Fibroblast of pulmonary artery (primary cell): ENCODE measurements at places on chromosomes 7 and 10.

GRCh38 chr10:70241081-70241480 lies 7.9 kb upstream of the PPA1 start:
- DNase-seq = no peak

GRCh38 chr7:151693140-151693539 lies 173.4 kb upstream of the RHEB start:
- no peak for DNase-seq

DNA sequence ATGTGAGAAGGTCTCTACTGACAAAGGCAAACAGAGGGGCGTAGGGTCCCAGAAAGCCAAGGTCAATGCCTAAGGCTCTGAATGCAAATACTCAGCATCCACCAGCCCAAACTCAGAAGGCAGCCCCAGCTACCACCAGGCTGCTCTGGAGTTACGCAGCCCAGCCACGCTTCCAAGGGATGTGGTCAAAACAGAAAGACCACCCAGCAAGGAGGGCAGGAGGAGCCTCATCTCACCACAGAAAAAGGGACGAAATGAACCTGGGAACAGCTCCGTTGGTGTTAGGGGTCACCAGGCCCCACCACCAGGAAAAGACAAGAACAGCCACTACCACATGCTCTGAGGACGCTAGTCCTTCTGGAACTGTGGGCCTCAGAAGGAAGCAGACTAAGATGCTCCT lies 65.1 kb downstream of the CTBP2 start:
- DNase-seq = no peak

DNA sequence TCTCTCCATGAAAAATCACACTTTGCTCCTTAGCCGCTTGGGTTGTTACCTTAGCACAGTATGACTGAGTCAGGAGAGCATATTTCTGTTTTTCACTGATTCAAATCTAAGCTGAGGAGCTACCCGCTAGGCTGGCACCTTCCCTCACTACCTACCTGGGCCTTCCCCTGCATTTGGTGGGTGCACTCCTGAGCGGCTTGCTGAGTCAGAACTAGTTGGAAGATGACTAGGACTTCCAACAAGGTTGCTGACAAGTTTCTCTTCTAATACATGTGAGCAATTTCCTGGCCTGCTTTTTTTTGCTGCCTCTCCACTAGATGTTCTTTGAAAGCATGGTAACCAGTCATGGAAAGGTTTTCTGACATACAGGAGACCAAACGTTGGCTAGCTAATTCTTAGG lies 43.8 kb upstream of the SEC61G start:
- DNase-seq = peak; percentile 46

DNA sequence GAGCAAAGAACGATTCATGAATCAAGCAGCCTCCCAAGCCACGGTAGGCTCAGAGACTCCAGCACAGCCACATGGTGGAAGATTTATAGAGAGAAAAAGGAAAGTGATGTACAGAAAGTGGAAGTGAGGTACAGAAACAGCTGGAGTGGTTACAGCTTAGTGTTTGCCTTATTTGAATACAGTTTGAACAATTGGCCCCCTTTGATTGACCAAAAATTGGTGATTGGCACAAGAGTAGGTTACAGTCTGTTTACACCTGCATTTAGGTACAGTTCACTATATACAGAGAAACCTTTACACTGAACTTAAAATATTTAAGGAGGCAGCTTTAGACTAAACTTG lies 136.4 kb upstream of the ASAH2 start:
- DNase-seq = no peak

DNA sequence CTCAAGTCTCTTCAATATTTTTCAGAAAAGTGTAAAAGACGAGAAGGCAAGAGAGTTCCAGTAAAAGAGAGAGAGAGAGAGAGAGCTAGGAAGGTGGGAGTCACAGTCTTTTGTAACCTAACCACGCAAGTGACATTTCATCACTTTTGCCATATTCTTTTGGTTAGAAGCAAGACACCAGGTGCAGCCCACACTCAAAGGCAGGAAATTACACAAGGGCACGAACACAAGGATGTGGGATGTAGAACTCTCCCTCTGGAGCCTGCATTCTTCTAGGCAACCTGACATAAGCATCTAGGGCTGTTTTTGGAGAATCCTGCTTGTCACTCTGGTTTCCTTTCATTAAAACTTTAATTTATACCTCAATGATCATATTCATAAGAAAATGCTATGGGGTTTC lies 1213.1 kb downstream of the DNAJB9 start:
- no peak for DNase-seq

- DNase-seq = peak; percentile 79
These were observed 401.9 kb downstream of the TNS3 start for GRCh38 chr7:47179812-47180515.

GRCh38 chr7:31782411-31782991 lies 95.5 kb downstream of the PPP1R17 start:
- DNase-seq = peak; percentile 71

DNA sequence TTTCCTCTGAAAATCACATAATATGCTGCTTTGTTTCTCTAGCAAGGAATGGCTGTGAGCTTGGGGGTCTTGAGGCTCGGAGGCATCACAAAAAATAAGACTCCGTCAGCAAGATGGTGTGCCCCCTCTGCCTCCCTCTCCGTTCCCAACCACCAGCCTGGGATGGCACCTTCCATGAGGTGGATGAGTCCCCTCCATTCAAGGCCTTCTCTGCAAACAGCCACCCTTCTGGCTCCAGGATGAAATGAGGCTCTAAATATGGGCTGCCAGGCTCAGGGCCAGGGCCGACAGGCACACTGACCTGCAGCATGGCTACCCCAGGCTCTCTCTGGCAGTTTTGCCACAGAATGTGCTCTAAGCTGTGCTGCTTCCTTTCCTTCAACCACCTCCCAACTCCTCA lies 521.5 kb downstream of the PTPRN2 start:
- no peak for DNase-seq

- no peak for DNase-seq
These were observed 29.7 kb downstream of the EBF3 start for GRCh38 chr10:129934196-129934925.

GRCh38 chr10:89888321-89889070 lies 187.1 kb downstream of the KIF20B start:
- no peak for DNase-seq

- DNase-seq = no peak
These were observed 38.4 kb upstream of the TMEM273 start for GRCh38 chr10:49226594-49226993.

GRCh38 chr7:28539289-28539981 lies 127.1 kb downstream of the CREB5 start:
- DNase-seq = no peak

DNA sequence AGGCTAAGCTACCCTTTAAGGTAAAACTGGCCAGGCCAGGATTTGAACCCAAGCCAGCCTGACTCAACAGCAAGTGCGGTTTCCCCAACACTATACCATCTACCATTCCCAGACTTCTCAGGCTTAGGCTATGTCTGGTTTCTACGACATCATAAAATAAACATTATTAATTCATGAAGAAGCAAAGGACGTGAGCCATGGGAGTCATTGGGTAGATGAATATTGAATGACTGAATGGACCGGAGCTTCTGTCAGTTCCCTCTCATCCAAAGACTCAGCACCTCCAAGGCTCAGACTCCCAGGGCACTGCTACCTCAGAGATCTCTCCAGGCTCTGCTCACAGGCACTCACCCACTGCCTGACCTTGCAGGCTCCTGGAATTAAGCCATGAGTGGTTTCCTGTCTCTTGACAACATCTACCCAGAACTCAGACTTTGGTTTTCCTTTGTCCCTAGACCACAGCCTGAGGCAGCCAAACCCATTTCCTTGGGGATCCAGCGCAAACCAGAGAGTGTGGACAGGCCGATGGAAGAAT lies 64.6 kb upstream of the STEAP1B start:
- peak; percentile 93 for DNase-seq

- DNase-seq = no peak
These were observed 998.3 kb downstream of the GATA3 start for GRCh38 chr10:9052767-9053166.

DNA sequence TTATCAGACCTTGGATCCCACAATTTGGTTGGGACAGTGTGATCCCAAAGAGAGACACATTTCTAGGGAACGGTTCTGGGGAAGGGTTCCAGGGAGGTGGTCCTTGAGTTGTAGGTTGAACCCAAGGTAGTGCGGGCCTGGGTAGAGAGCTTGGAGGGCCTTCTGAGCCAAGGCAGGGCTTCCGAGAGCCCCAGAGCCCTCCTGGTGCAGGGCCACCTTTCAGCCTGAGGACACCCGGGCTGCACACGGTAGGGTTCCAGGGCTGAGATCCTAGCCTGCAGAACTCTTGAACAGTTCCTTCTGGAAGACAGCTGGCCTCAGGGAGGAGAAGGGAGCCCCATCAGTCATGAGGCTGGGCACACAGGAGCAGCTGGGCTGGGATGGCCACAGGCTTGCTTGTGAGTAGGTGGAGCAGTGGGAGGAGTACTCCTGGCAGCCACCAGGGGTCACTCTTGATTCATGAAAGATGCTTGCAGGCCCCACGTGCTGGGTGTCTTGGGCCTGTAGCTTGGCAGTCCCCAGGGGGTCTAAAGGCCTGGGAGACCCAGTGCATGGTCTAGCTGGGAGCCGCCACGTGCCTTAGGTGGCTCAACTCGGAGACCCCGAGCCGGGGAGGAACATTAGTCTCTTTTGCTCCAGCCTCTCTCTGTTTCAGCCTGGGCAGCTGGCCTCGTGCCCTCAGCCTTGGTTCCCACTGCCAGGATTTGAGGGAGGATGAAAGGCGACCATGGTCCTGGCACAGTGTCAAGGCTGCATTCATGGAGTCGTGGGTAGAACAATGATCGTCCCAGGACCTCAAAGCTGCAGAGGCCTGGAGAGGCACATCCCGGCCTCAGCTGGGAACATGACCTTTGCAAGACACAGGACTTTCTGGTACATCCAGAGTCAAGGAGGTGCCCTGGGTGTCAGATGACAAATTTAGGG lies 381.6 kb downstream of the TYW1 start:
- peak; percentile 78 for DNase-seq

GRCh38 chr10:20065814-20066213 lies 249.6 kb downstream of the PLXDC2 start:
- DNase-seq = no peak

DNA sequence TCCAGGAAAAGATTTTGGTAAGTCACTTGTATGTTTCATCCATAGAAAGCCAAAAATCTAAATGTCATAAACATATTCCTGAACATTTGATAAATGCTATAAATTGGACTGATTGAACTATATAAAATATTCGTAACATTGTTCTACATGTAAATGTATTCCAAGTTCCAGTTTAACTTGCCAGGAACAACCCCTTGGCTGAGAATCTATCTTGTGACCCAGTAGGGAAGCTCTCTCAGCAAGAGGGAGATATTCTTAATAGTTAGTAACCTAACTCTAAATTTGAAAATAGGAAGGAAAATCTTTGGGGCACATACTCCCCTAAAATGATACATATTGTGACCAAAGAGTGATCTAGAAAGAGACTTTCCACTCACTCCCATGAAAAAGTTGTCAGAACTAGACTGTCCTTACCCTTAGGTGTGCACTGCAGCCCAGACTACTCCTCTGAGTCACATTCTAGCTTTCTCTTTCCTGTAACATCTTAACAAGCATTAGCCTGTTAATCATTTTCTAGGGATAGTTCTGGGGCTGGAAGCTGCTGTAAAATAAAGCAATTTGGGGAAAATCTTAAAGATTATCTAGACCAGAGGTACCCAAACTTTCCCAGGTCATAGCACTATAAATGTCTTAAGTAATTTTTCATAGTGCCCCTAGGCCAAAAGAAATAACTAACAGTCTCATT lies 73.7 kb upstream of the SKAP2 start:
- DNase-seq = no peak

DNA sequence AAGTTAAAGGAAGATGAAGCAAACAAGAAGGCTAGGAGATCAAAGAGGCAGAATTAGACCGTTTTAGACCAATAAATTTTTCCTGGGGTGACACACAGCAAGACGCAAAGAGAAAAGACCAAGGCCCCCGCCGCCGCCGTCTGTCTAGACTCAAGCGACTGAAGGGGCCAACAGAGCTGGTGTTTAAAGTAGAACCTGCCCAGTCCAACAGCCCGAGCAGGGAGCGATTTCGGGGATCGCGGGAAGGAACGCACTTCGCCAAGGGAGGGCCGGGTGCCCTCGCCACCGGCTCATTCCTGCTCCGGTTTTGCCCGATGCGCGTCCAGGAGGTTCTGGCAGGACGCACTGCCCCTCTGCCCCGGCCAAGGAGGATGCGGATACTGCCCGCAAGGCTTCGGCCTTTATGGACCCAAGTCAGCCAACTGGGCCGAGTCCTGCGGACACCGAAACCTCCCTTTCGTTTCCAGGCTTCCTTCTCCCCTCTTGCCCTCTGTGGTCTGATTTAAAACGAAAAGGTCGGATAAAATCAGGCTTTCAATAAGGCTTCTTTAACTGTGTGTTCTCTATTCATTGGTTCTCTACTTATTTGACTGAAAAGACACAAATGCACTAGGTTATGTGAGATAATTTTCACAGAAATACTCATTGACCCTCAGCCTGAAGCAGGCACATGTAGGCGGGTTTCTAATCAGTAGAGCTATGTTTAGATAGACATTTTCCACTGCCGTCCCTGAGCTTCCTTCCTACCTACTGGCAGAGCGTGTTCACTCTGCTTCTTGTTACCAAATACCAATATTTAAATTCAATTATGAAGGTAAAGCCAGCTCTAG lies 2.2 kb upstream of the HOXA7 start:
- DNase-seq = no peak

DNA sequence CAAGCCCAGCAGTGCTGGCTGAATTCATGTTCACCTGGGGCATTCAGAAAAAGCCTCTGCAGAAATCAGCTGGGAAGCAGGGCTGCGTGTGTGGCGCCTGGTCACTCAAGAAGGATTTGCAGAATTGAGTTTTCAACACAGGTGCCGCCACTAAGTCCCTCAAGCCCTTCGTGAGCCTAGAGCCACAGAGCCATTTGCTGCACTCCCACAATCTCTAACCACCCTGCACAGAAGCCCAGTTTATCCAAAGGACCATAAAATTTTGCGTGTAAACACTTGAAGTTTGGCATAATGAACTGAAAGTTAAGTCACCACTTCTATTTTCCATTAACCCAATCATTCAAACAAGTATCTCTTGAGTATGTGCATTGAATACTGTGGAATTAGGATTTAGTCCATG lies 136.2 kb downstream of the DIP2C start:
- DNase-seq = no peak

- no peak for DNase-seq
These were observed 523.5 kb downstream of the PARD3 start for GRCh38 chr10:34291466-34292193.

DNA sequence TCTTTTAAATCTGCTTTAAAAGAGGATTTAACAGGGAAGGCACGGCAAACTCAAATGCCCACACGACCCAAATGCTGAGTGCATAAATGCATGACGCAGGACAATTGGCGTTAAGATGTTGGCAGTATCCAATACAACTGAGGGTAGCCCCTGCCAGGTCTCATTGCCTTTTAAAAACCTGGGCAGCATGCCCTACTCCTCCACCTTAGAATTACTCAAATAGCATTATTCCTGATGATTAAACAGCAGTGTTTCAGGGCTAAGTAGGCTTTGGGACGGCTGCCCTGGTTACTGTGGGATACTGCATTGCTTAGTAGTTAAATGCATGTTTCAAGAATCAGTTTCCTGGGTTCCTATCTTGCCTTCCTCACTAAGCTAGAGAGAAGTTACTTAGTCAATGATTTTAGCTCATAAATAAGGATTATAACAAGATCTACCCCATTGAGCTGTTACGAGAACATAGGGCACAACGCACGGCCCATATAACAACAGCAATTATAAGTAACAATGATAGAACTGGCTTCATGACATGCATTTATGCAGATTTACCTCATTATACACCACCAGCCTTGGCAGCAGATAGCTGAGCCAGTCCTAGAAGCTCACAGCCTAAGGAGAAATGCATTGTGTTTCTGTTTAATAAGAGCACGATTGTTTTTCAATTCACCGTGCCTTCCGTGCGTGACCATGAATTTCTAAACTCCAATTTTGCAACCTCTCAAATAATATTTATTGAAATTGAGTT lies 7.9 kb downstream of the TUBAL3 start:
- no peak for DNase-seq

GRCh38 chr10:78863906-78864239 lies 204.9 kb upstream of the ZMIZ1 start:
- DNase-seq = no peak
